ENCODE measurements at places on chromosomes 3 and 15.
A peak's percentile ranks its signal among the peaks of the same experiment; 100 is the strongest.

DNA sequence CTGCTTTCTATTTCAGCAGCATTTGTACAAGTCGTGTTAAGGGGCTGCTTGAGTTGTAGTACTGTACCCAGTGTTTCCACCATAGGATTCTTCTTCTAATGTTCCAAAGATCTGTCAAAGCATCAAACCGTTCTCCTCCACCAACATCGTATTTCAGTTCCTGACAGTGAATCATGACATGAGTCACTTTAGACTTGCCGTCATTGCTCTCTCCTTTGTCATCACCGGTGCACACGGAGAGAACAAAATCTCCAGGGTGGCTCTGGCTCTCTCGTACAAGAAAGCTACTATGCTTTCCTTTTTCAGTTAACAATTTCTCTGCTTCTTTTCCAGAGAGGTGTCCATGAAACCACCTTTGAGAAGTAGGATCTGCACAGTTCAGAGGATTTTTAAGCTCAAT lies 270.9 kb upstream of the CCDC54 start:
- DNase-seq: no peak

DNA sequence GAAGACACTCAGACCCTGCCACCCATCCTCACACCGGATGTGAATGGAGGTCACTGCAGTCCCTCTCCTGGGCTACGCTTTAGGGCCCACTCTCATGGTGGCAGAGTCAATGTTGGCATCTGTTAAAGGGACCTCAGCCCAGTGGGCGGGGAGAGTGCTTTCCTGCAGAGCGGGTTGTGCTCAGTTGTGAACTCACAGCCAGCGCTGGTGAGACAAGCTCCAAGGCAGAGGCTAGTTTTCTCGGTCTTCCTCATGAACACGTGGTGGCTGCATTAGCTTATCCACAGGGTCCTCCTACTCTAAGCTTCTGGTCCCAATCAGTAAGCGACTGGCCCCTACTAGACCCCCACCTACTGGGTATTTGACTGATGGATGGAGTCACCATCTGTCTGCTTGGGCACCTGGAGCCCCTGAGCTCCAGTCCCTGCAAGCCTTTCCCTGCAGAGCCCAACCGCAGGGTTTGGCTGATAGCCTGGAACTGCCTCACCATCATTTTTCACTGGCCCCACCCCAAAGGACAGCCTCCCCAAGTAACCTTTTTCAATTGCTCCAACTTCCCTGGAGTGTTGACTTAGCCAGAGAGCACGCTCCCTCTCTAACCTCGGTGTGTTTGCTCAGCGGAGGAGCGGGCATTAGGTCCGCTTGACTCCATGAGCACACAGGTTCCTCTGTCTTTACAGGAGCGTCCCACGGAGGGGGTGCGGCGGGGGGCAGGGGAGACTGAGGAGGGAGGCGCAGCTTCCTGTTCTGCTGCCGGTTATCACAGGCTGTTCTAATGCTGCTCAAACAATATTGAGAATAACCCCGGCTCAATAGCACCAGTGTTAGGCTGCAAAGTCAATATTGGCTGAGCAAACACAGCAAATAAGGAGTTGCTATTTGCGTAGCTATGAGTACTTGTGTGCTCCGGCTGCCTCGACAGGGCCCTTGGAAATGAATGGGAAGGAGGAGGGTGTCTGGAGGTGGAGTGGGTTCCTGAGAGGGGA lies 141.7 kb downstream of the RPLP1 start:
- no peak for DNase-seq

- no peak for DNase-seq
Measured at GRCh38 chr3:155332716-155333115, 39.2 kb upstream of the STRIT1 start.

- DNase-seq: no peak
Measured at GRCh38 chr3:8491271-8492144, 10.1 kb upstream of the LMCD1 start.

DNA sequence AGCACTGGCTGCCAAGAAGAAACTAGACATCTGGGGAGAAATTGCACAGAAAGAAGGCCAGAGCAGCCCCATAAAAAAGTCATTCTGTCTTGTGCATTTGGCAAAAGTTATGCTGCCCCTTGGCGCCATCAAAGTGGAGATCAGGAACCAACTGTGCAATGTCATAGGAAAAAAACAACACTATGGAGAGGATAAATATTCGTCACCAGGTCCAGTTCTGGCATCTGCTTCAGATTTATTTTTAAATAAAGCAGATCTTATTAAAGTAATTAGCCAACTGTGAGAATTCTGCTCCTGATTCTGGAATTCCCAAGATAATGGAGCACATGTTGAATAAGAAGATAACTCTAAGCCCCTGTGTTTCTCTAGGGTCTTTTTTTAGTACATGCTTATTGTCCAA lies 500.0 kb upstream of the IL12A start:
- DNase-seq: no peak

GRCh38 chr15:64622410-64623260 lies 152.8 kb downstream of the RBPMS2 start:
- no peak for DNase-seq

DNA sequence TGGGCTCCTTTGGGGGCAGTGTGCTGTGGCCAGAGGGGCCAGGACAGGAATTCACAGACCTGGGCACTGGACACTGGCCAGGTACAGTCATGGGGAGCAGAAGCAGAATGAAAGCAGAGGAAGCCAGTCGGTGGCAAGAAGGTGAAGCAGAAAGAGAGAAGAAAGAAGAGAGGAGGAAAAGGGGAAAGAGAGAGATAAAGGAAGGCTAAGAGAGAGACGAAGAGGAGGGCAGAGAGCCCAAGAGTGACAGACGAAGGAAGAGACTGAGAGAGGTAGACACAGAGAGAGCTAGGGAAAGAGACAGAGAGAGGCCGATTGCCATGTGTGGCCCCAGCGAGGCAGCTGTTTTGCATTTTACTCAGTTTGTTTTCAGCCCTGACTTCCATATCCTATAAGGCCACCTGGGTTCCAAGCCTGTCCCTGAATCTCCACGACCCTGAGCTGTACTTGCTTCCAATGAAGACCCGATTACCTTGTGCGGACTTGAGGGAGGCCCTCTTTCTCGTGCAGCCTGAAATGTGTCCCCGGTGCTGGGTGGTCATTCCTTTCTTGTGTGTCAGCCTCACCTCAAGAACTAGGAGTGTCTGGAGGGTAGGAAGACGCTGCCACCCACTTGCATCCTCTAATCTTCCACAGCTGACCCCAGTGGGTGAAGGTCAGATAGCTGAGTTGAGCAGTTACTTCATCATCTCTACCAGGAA lies 73.9 kb downstream of the LSM3 start:
- no peak for DNase-seq

- DNase-seq: peak; percentile 10
Measured at GRCh38 chr3:176905331-176905730, 292.0 kb downstream of the TBL1XR1 start.

GRCh38 chr3:114080201-114080600 lies 23.7 kb downstream of the QTRT2 start:
- DNase-seq: peak; percentile 70

GRCh38 chr3:134375582-134376384 lies 1.5 kb upstream of the AMOTL2 start:
- DNase-seq: no peak

DNA sequence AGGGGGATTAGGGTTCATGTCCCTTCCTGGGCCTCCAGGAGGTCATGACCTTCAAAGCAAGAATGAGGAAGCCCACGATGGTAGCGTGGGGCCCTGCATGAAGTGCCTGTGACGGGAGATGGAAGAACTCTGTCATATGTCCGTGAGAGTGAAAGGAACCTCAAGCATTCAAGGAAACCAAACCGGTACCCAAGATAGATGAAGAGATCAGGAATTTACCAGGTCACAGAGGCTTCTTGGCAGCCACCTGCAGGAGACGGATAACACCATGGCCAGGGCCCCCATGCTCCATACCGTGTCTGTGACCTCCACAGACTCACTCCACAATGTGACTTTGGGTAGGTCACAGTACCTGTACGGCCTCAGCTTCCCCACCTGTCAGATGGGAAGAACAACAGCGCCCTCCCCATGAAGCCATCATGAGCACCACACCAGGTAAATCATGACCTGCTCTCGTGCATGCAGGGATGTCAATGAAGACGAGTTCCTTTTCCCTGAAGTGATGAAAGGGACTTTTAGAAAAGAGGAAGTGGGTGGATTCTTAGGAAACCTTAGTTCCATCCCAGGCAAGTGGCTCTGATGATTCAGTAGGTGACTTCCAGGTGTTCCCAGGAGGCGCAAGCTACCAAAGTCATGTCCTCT lies 23.3 kb upstream of the CYP11A1 start:
- no peak for DNase-seq

GRCh38 chr3:117243657-117244056 lies 534.1 kb downstream of the TUSC7 start:
- no peak for DNase-seq

- DNase-seq: no peak
Measured at GRCh38 chr15:69454953-69455352, 2.3 kb downstream of the RPLP1 start.

GRCh38 chr3:140770977-140771667 lies 93.3 kb downstream of the TRIM42 start:
- DNase-seq: no peak

GRCh38 chr3:140724856-140725812 lies 47.3 kb downstream of the TRIM42 start:
- DNase-seq: no peak

- no peak for DNase-seq
Measured at GRCh38 chr15:99096894-99097426, 7.9 kb upstream of the SYNM start.

- DNase-seq: no peak
Measured at GRCh38 chr3:74075241-74075640, 450.5 kb upstream of the PDZRN3 start.

DNA sequence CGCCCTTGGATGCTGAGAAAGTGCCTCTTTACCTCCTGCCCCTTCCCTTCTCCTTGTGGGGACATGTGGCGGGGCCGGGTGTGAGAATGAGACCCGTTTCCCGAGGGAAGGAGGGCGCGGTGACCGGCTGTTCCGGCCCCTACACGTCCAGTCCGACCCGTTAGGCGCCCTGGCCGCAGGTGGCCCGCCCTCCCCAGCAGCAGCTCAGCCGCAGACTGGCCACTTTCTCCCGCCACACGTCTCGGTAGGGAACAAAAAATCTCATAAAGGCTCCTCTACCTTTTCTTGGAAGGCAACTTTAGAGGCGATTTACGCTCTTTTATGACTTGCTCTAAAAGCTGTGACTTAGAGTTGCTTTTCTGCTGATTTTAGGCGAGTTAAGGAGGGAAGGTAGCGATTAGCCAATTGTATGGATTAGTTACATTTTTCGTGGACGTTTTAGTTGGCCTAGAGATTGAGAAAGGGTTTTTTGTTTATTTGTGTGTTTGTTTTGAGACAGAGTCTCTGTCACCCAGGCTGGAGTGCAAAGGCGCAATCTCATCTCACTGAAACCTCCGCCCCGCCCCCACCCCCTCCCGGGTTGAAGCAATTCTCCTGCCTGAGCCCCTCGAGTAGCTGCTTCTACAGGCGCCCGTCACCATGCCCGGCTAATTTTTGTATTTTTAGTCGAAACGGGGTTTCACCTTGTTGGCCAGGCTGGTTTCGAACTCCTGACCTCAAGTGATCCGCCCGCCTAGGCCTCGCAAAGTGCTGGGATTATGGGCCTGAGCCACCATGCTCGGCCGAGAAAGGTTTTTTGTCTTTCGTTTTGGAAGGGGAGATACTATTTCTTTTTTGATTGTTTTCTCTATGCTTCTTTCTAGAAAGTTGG lies 8.3 kb upstream of the PGPEP1L start:
- no peak for DNase-seq

DNA sequence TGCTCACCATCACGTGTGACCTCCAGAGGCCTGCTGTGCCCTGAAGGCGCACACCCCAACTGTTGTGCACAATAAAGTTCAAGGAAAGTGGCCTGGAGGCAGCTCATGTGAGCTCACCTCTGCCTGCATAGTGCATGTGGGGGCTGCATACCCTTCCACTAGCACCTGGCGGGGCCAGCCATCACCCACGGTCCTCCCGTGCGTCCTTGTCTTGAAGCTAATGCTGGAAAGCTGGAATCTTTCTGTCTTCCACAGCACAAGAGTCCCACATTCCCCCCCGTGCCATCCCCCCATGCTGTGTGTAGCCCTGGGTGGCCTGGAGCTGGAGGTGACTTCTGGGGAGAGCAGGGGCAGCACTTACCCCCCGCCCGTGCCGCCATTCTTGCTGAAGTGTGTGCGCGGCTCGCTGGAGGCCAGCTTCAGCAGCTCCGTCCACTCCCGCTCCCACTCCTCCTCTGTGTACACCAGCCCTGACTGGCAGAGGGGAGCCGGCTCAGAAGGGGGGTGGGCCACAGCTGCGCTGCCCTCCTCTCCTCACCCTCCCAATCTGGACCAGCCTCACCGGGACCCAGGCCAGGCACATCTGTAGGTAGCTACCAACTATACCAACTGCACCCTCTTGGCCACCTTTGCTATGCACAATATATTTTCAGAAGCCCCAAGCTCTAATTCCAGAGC lies 199.5 kb downstream of the KLF13 start:
- DNase-seq: no peak

GRCh38 chr3:85321892-85322291 lies 363.1 kb downstream of the CADM2 start:
- DNase-seq: no peak

- no peak for DNase-seq
Measured at GRCh38 chr3:120425572-120426250, 25.1 kb downstream of the FSTL1 start.

- DNase-seq: no peak
Measured at GRCh38 chr3:23712656-23713559, 92.8 kb upstream of the UBE2E1 start.

- DNase-seq: no peak
Measured at GRCh38 chr3:67419779-67420178, 234.6 kb downstream of the SUCLG2 start.

DNA sequence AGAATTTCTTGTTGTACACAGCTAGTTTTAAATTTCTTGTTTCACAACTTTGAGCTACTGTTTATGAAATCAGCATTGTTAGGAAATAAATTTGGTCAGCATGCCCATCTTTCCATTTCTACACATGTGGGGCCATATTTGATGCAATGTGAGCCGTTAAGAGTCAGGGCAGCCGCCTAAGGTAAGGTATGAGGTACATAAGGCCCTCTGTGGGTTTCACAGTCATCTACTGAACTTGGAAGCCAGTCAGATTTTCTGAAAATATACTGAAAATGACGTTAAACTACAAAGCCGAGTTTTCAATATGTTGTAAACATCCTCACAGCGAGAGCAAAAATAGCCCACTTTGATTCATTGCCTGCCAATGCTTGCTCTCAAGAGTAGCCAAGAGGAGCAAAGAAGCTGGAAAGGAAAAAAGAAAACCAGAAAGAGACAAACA lies 94.7 kb upstream of the PDZRN3 start:
- no peak for DNase-seq

GRCh38 chr3:146682171-146682570 lies 77.0 kb upstream of the PLSCR5 start:
- peak; percentile 35 for DNase-seq

DNA sequence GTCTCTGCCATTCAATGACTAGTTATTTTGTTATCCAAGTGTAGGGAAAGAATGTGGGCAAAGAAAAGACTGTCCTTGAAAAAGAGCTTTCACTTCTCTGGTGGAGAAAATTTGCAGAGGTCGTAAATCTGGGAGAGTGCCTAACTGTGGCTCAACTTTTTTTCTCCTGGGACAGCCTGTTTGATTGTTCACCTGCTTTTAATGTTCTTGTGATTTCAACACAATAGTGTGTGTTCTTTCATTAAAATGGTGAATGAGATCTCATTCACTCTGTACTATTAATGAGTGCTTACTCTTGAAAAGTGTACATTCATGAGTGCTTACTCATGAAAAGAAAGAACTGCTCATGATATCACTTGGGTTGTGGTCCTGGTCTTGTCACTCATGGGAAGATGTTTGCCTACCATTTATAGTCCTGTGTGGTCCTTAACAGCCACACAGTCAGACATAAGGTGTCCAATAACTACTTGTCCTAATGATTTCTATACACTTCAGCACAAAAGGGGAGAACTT lies 567.3 kb downstream of the GRM7 start:
- DNase-seq: no peak
